ENCODE measurements at places on chromosomes 5 and 9.
A peak's percentile ranks its signal among the peaks of the same experiment; 100 is the strongest.

GRCh38 chr5:3599226-3600105 lies 3.8 kb downstream of the IRX1 start:
- DNase-seq = no peak

DNA sequence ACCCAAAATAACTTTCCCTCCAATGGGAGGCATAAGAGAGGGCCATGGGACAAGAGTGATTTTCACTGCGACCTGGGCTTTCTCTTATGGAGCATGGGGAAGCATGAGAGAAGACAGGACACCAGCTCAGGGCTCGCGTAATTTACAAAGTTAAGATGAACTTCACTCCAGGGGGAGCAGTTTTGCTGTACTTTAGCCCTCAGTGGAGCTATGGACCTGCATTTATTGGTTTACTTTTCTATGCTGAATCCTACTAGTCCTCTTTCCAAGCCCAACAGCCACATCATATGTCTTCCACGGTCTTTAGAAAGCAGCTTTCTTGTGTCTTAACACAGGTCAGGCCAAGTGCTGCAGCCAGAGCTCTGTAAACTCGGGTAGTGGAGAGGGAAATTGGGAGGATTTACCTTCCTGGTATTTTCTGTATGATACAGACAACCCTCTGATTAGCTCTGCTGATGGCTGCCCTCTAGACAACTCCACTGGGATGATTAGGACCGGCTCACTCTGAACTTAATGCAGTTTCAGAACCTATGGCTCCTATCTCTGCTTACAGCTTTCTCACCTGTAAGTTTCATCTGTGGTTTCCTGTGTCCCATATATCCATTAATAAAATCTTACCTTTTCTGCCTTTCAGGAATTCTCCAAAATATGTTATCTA lies 581.0 kb upstream of the RORB start:
- no peak for DNase-seq

DNA sequence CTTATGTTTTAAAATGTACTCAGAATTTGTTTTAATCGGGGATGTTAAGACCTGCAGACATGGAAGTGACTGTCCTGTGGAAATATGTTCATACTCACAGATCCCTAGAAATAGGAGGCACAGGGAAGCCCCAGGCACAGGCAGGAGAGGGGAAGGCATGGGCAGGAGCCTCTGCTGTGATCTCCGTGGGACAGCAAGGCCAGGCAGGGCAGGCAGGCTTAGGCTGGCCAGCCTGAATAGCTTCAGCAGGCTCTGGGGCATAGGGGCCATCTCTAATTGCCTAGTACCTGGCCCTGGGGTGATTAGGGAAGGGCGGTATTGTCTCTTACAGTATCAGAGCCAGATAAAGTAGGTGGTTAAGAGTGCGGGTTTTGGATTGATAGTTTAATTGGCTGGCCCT lies 59.8 kb upstream of the PLEKHG4B start:
- DNase-seq = no peak

DNA sequence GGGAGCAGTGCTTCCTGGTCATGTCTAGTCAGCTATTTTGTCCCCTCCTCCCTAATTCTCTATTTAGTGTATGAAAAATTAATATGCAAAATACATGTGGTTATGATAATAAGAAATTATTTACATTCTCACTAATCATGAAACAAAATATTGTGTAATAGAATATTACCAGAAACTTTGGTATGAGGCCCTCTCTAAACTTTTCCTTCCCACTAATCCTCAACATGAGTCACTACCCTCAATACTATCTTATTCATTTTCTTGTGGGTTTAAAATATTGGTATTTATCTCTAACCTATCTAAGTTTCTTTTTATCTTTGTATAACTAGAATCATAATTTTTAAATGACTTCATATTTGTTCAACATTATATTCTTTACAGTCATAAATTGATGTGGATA lies 545.9 kb upstream of the PTPRD start:
- no peak for DNase-seq

GRCh38 chr5:17329571-17329970 lies 112.1 kb downstream of the BASP1 start:
- no peak for DNase-seq

GRCh38 chr9:137691646-137692351 lies 73.0 kb downstream of the EHMT1 start:
- DNase-seq = no peak

DNA sequence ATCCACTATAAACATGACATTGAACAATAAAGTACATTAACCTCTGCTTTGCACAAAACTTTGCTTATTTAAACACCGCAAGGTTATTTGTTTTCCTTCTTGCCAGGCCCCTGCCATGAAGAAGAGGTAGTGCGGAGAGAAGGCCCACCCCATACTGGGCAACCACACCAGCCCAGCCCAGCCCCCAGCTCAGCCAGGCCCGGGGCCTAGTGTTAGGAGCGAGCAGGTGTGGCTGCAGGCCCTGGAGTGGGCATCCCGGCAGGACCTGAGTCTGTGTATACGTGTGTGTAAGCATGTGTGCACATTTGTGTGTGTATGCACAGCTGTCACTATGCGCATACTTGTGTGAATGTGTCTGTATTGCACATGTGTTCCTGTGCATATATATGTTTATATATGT lies 90.4 kb upstream of the MVB12B start:
- no peak for DNase-seq

- DNase-seq = no peak
Observed at GRCh38 chr9:20512636-20513035, 109.7 kb downstream of the MLLT3 start.

DNA sequence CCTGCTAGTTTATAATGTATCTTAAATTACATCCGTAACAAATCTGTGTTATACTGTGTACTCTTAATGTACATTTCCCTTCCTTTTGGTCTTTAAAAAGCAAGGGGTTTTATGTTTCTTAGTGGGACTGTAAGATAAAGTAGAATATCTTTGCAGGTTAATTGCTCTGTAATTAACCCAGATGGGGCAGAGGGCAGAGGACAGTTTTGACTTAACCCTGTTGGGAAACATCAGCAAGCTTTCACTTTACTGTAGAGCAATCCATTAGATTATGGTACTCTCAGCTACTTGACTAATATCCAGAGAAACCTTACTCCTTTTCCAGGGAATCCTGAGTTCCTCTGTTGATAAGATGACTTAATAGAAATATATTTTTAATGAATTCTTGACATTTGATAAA lies 74.3 kb downstream of the TLE4 start:
- no peak for DNase-seq

GRCh38 chr9:111630182-111630963 lies 761 bp upstream of the DNAJC25 start:
- no peak for DNase-seq

DNA sequence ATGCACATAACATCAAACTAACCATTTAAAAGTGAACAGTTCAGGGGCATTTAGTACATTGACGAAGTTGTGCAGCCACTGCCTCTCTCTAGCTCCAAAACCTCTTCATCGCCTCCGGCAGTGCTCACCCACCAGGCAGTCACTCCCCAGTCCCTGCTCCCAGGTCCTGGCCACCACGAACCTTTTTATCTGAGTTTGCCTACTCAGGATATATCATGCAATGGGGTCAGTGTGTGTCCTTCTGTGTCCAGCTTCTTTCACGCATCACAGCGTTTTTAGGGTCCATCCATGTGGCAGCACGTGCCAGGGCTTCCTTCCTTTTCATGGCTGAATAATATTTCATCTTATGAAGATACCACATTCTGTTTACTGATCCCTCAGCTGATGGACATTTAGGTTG lies 4.6 kb downstream of the AHRR start:
- DNase-seq = no peak

GRCh38 chr9:115267790-115268189 lies 149.8 kb upstream of the TNC start:
- DNase-seq = no peak

DNA sequence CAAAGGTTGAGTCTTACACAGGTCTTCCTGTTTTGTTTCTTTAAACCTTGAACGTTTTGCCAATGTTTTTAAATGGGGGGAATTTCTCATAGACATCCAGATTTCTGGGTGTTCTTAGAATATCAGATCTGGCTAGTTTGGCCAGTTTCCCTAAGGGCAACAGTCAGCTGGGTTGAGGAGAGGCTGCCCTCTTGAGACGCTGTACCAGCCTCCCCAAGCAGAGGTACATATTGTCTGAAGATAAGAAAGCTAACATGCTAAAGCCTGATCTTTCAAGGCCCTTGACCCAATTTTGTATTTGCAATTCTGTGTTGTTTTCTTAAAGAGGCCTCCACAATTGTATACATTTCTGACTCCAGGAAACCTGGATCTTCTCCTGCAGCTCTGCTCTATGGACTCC lies 21.9 kb upstream of the SH3GL2 start:
- DNase-seq = no peak

DNA sequence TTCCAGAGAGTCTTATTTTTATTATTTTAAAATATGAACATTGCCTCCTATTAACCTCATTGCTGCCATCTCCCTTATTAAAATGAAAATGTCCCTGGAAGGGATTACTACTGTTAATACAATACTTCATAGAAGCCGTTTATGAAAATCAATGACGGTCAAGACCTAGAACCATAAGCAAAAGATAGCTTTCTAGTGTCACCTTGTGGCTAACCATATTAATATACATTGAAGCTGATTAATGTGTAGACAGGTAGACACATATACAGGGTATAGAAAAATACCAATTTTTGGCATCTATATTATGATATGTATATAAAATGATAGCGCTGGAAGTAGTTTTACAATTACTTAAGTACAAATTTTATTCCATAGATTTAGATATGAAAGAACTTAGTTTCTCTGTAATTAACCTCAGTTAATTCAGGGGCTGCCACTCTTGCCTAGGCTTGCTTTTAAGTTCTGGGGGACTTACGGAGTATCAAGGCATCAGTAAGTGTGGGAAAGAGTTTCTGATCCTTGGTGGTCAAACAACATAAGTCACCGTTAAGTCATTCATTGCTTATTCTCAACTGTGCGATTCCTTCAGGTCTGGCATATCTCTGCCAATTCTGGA lies 2.5 kb upstream of the YTHDC2 start:
- no peak for DNase-seq

DNA sequence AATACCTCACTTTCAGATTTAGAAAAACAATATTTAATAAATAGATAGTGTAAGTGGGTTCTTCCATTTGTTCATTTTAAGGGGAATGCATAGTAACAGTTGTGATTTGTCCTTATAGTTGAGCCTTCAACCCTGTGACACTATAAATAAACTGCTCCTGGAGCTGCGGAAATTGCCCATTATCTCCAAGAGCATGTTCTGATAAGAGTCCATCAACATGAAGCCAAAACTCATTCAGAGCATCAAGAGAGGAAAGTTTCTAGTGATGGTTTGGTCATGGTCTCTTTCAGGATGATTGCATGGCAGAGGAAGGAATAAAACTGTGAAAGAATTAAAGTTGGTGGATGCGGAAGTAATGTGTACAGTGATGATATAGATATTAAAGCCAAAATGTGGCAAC lies 772.1 kb upstream of the DMAC1 start:
- no peak for DNase-seq

GRCh38 chr9:137271696-137272076 lies 5.8 kb upstream of the TOR4A start:
- no peak for DNase-seq

- no peak for DNase-seq
Observed at GRCh38 chr5:3925022-3925421, 329.4 kb downstream of the IRX1 start.

DNA sequence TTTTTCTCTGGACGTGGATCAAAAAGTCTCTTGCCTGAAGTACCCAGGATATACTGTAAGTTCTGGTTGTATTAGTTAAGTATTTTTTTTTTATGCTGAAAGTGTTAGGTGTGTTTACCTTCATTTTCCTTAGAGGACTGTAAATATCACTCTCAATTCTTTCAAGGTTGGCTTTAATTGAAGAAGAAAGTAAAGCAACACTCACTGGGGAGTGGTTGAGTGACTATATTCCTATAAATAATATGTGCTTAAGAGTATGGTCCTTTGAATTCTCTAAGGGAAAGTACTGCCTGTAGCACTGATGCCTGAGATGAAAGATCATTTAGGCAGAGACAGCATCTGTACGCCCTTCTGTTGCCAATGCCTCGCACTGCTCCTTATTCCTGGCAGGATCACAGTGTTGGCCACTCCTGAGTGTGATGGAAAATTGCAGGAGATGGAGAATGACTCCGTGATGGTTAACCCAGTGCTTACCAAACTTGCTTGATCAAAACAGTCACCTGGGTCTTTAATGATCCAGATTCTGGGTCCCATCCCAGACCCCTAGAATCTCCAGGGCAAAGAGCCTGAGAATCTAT lies 182.0 kb upstream of the MPDZ start:
- no peak for DNase-seq

GRCh38 chr9:73132034-73132776 lies 19.5 kb upstream of the ANXA1 start:
- DNase-seq = peak; percentile 61

- no peak for DNase-seq
Observed at GRCh38 chr5:136374638-136375037, 9.3 kb upstream of the TRPC7 start.

- no peak for DNase-seq
Observed at GRCh38 chr9:98972716-98973115, 29.0 kb downstream of the COL15A1 start.

DNA sequence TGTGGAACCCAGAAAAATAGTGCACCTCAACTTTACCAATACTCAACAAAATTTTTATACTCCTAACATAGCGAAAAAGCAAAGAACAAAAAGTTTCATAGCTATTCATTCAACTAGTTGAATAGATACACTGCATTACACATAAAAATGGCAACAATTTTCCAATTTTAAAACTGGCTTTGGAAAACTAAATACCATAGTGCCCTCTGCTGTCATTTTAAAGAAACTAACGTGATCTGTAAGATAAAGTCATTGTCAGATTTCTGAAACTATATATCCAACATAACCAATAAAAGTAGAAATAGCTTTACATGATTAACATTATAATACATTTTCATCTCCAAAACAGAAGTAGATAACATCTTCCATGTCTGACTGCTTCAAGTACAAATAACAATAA lies 31.6 kb downstream of the DTWD2 start:
- DNase-seq = no peak

- no peak for DNase-seq
Observed at GRCh38 chr5:171782332-171782966, 3.2 kb upstream of the SMIM23 start.

DNA sequence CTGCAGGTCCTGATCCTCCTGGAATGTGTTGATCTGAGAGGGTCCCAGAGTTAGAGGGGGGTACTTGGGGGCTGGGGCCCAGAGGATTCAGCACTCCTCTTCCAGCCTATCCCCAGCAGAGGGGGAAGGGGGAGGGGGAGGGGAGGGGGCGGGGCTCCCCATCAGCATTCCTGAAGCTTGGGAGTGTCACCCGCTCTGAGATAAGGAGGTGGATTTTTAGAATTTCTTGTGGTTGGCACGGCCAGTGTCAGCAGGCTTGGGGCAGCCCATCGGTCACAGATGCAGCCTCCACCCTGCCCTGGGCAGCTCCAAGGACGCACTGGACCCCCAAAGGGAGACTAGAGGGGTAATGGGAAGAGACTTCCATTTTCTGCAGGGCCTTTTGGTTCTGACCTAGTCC lies 5.3 kb downstream of the FGF18 start:
- no peak for DNase-seq

DNA sequence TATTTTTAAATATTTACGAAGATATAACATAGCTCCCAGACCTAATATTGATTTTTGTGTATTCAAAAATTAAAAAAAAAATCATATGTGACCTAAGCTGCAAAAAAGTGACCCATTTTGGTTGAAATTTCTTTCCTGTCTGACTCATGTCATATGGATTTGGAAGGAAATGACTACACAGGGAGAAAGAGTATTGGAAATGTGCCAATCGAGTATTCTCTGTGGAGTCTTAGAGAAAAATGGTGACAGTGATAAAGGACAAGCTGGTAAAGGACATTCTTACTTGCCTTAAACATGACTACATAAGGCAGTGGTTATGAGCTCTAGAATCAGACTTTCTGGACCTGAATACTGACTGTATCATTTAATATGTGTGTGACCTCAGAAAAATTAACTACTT lies 262.9 kb upstream of the PTPRD start:
- no peak for DNase-seq
